ENCODE measurements at places on chromosomes 16 and 17. TPM values are rescaled to one million over a fixed set of nuclear protein-coding genes. Genes with fewer than 3 reads are reported as not detected.

CLEC19A gene
- total RNA-seq, result not detected

TMEM132E gene
- not detected for total RNA-seq

PVALEF gene
- not detected for total RNA-seq

ZNF423 gene
- 2.0 TPM for total RNA-seq

UNC13D gene
- total RNA-seq, result 0.86 TPM

ALDH3A1 gene
- not detected for total RNA-seq

CCL16 gene
- not detected for total RNA-seq

CES5A gene
- total RNA-seq, result not detected

CTRL gene
- total RNA-seq, result 0.74 TPM

SCIMP gene
- total RNA-seq, result not detected

OR4D1 gene
- not detected for total RNA-seq

GRCh38 chr17:19369846-19370492 lies 7.4 kb upstream of the B9D1 start:
- DNase-seq, result no peak

- DNase-seq, result no peak
Measured at GRCh38 chr16:20883554-20884239, 16.5 kb downstream of the DCUN1D3 start.

DNA sequence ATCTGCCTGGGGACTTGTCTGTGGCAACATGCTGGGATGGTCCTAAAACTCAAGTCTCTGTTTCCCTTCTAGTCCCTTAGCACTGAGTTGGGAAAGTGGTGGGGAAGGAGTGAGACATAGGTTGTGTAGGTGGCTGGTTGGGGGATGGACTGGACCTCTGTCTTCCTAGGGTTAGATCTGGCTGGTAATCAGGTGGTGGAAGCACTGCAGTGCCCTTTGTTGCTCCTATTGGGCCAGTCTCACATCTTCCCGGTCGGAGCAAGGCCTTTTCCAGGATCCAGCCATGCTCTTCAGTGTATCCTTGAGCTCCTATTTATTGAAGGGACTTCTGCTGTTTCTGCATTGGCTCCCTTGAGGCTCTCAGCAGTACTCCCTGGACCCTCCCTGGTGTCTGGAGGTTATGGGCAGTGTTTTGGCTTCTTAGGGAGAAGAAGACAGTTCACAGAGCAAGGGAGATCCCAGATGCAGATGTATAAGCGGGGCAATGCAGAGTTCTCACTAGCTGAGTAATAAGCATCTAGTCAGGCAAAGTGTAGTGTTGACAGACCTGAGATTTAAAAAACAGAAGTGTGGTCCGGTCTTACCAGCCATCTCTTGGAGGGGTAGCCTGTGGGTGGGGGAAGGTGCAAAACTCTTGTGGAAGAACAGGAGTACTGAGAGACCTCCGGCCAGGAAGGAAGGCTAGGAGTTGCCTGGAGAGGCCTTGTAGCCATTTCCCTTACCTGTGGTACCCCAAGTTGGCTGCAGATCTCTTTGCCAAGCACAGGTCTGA lies 1.3 kb upstream of the NUTF2 start:
- no peak for DNase-seq

GRCh38 chr17:284676-285355 lies 67.8 kb downstream of the RPH3AL start:
- DNase-seq, result no peak

DNA sequence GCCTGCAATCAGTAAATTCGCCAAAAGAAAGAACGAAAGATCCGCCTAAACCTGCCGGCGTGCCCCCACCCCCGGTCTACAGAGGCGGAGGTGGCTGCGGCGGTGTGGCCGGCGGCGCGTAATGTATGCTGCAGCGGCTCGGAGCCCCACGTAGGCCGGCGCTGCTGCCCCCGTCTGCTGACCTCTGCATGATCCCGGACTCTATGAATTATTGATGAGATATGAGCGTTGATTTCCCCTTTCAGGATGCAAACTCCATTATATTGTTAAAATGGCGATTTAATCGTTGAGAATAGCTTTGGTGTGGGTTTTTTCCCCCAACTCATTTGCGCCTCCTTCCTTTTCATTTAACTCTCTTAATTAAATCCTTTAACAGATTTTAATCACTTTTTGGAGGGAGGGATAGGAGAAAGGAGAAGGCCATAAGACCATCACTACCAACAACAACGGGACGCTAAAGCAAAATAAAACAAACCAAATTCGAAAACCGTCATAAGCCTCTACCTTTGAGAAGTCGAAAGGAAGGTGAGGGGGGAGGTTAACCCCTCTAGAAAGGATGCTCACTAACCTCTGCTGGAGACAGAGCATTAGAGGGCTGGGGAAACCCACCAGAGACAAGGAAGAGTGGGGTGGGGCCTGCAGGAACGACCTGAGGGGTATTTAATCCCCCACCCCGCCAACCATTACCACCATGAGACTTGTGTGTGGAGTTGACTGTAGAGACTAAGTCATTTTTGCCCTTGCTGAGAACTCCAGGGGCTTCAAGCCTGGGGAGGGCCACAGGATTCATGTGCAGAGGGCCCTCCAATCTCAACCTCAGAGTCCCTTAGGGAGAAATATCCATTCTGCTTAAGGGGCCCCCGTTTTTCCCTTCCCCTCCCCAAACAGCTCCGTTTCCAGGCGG lies 3.4 kb downstream of the HOXB3 start:
- peak; percentile 35 for DNase-seq

- DNase-seq, result no peak
Measured at GRCh38 chr16:73206151-73206707, 158.3 kb upstream of the ZFHX3 start.

DNA sequence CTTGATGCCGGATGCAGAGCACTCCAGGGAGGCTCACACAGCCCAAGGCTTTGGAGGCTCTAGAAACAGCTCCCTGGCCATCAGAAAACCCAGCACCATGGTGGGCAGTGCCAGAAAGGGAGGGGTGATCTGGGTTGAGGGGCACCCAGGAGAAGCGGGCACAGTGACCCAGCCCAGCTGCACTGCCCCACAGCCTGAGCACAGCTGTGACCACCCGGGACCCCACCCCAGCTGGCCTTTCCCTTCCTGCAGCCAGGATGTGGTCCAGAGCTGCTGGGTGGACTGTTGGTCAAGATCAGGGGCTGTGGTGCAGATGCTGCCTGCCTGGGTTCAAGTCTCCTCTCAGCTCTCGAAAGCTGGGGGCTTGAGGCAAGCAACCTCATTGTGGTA lies 223.1 kb downstream of the ZNF423 start:
- DNase-seq, result no peak

DNA sequence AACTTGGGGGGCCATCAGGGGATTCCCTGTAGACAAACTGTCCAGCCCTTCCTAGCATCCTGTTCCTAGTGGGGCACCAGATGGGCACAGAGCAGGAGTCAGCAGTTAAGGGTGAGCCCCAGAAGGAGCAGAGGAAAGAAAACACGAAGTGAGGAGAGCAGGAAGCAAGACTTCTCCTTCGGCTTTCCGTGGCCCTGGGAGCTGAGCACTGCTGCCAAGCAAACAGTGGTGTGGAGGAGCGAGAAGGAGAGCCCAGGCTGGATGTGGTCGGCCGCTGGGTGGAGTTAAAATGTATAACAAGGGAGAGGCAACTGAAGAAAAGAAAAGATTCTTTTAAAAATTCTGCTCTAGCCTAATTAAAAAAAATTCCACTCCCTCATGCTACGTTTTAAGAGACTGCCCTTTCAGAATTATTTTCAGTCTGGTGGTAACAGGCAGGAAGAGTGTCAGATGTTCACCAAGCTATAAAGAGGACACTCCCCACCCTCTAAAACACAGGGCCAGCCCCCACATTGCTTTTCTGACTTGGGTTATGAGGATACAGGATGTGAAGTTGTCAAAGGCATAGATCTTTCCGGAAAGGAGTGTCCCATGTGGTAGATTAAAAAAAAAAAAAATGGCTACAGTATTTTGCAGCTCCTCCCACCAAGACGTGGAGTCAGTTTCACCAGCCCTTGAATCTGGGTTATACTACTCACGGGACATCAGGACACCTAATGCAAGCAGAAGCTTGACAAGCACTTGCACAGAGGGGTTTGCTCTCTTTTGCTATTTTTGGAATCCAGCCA lies 74.9 kb upstream of the ZFHX3 start:
- no peak for DNase-seq

DNA sequence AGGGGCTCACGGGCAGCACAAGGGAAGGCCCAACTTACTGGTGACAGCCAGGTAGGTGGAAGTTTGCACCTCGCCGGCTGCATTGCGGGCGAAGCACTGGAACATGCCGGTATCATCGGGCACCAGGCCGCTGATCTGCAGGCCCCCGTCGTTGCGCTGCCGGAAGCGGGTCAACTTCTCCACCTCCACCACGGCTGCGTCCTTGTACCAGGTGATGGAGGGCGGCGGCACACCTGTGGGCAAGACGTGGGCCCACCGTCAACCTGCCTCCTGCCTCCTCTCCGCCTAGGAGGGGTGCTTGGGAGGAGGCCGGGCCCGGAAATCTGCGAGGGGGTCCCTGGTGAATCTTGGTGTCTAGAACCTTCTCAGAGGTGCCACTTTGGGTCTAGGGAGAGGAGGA lies 123.6 kb upstream of the CDC42EP4 start:
- no peak for DNase-seq

DNA sequence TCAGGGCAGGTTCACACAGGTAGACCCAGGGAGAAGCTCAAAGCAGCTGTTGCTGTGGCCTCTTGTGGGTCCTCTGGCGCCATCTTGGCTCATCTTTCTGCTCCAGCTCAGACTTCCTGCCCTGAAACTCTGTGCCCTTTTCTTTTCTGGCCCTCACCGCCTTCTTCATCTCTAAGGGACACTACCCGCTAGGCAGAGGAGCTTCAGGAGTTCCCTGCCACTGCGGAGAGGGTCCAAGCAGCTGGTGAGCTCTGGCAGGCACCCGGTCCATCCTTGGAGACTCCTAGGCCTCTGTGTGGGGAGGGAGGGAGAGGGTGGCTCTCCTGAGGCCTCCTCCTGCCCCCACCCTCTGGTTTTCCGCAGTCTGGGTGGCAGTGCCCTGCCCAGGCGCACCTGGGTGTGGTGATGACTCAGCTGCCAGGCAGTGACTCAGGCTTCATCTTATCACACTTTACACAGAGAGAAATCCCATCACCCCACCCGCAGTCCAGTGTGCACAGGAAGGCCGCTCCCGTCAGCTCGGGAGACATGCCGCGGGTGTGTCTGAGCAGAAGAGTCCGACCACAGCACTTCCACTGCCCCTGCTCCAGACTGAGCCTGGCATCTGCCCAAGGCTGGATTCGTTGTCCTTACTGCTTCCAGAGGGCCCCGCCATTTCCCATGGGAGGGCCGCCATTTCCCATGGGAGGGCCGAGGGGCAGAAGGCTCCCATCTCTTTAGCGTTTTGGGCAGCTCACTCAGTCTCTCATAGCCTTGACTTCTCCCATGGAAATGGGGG lies 7.3 kb downstream of the NT5C start:
- DNase-seq, result peak; percentile 98

DNA sequence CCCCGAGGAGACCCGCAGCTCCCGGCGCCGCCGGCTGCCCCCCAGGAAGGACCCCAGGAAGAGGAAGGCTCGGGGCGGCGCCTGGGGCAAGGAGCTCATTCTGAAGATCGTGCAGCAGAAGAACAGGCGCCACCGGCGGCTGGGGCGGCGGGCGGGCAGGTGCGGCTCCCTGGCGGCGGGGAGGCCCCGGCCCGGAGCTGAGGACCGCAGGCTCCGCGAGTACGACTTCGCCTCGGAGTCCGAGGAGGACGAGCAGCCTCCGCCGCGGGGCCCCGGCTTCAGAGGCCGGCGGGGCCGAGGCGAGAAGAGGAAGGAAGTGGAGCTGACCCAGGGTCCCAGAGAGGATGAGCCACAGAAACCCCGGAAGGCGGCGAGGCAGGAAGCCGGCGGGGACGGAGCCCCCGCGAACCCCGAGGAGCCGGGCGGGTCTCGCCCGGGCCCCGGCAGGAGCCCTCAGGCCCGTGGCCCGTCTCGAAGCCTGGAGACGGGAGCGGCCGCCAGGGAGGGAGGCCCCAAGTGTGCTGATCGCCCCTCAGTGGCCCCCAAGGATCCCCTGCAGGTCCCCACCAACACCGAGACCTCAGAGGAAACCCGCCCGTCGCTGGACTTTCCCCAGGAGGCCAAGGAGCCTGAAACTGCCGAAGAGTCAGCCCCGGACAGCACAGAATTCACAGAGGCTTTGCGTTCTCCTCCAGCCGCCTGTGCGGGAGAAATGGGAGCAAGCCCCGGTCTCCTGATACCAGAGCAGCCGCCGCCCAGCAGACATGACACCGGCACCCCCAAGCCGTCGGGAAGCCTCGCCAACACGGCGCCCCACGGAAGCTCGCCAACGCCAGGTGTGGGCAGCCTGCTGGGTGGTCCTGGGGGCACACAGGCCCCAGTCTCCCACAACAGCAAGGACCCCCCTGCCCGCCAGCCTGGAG lies 22.3 kb upstream of the ZFPM1 start:
- no peak for DNase-seq

GRCh38 chr16:85107083-85107482 lies 5.2 kb downstream of the CIBAR2 start:
- DNase-seq, result no peak

DNA sequence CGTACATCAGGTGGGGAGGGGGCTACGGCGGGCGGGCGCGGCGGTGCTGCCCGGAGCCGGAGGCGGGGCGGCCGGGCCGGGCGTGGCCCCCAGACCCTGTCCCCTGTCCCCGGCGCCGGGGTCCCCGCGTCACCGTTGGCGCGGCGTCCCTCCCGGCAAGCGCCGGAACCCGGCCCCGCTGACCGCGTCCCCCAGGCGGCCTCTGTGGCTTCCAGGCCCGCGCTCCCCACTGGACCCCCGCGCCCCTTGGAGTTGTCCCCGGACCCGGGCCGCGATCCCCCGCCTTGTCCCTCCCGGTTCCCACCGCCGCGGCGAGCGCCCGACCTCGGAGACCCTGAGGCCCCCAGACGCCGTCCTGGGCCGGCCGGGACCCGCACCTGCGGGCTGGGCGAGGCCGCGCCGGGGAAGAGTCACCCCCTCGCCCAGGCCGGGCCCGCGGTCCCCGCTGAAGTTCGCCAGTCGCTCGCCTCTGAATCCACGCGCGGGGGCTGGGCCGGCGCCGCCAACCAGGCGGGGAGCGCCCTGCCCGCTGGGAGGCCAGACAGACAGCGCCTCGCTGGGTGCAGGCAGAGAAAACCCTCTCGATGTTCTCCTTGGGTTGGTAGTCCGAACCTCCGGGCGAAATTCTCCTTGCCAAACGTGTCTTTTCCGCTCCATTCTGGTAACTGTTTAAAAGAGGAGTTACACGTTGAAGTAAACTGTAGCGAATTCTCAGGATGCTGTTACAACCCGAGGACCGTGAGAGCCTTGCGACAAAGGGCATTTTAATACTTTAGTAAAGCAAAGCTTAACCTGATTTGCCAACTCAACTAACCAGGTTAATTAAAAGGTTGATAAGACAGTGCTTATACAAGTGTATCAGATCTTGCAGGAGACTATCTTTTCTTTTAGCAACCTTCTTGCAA lies 761 bp downstream of the GAN start:
- DNase-seq, result peak; percentile 49

- peak; percentile 76 for DNase-seq
Measured at GRCh38 chr16:76946879-76947278, 244.1 kb upstream of the MON1B start.

GRCh38 chr17:79793924-79794304 lies 3.0 kb downstream of the CBX8 start:
- no peak for DNase-seq

DNA sequence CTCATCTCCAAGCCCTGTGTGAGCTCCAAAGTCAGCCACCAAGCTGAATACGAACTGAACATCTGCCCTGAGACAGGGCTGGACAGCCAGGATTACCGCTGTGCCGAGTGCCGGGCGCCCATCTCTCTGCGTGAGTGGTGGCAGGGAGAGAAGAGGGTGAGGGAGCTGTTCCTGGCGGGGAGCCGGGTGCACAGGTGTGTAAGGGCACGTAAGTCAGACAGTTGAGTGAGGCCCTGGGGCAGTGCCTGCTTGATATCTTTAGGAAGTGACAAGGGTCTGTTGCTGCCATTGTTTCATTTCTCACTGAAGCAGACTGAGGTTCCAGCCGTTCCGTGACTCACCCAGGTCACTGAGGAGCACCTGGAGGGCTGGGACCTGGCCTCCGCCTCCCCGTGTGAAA lies 12.4 kb downstream of the DEF8 start:
- no peak for DNase-seq

- no peak for DNase-seq
Measured at GRCh38 chr16:25692742-25693508, 1.2 kb downstream of the HS3ST4 start.

Measured in Daoy (cell line).